ENCODE measurements at places on chromosomes 7 and 10.

GRCh38 chr10:131792011-131792651, 108.7 kb upstream of the PPP2R2D start:
- no peak for DNase-seq

- no peak for DNase-seq
These were observed 36.7 kb downstream of the WAC start for GRCh38 chr10:28569506-28570159.

- no peak for DNase-seq
These were observed 59.6 kb downstream of the SH3PXD2A start for GRCh38 chr10:103795634-103796270.

DNA sequence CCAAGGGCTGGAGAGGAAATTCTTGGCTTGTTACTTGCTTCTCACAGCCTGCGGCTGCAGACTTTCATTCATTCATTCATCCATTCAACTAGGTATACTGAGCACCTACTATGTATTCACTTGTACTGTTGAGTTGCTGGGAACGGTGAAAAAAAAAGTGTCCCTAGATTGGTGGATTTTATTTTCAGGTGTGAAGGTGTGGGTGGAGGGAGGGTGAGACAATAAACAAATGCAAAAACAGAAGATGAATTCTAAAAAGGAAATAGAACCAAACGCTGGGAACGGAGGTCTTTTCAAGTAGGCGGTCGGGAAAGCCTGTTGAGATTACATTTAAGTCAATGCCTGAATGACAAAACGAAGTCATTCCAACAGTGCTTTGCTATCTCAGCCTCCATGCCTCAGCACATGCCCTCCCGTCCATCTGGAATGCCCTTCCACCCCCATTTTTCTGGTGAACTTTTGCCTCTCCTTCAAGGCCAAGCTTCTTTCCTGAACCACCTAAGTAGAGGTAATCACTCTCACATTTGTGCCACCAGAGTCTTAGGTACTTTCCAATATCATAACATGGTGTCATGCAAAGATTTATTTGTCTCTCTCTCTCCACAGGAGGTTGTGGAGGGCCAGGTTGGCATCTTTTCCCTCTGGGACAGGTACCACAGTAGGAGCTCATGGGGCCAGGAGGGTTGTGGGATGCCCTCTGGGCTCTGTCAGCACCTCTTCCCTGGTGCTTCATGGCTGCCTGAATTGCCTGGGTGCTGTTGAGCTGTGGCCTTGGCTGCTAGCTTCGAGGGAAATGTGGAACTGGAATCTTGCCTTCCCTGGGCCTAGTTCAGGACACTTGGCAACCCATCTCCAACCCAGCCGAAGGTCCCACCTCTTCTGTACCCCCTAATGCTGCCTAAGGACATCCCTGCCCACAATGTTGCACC, 5.5 kb downstream of the NKX2-3 start:
- DNase-seq = no peak

- DNase-seq = no peak
These were observed 32.9 kb downstream of the TMEM168 start for GRCh38 chr7:112757337-112757736.

GRCh38 chr7:27130540-27131389, at the start of gene HOXA4:
Gene HOXA4 (minus strand): TSS chr7:27130757. CDS start chr7:27130733, 24 bp downstream.
- DNase-seq = peak; percentile 47

GRCh38 chr10:71314028-71314693, 4.9 kb upstream of the SLC29A3 start:
- no peak for DNase-seq

DNA sequence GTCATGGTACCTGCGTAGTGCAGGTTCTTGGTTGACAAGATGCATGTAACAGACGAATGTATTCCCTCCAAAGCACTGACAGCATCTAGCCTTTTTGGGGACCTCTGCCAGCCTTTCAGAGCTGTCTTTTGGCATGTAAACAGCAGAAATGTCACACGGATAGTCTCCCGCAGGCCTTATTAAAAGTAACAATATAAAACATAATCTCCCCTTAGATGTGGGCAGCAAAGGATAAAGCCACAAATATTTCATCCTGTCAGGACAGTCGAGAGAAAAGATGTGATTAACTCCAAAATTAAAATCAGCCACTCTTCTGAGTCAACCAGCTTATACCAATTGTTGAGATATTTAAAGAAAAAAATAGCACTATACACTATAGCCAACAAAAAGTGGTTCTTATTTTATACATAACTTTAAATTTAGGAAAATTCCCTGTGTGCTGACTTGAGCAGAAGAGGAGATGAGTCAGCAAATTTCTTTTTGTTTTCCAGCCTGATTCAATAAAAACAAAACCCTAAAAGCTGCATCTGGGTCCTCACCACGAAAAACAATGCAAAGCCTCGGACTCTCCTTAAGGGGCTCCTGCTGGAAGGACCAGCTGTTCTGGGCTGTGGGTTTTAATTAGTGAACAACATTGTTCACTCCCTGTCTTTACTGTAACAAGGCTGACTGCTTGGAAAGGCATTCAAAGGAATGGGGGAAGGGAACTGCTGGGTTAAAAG, 240.2 kb downstream of the ADAM12 start:
- no peak for DNase-seq

- no peak for DNase-seq
These were observed 169.9 kb downstream of the KCND2 start for GRCh38 chr7:120442838-120443237.

DNA sequence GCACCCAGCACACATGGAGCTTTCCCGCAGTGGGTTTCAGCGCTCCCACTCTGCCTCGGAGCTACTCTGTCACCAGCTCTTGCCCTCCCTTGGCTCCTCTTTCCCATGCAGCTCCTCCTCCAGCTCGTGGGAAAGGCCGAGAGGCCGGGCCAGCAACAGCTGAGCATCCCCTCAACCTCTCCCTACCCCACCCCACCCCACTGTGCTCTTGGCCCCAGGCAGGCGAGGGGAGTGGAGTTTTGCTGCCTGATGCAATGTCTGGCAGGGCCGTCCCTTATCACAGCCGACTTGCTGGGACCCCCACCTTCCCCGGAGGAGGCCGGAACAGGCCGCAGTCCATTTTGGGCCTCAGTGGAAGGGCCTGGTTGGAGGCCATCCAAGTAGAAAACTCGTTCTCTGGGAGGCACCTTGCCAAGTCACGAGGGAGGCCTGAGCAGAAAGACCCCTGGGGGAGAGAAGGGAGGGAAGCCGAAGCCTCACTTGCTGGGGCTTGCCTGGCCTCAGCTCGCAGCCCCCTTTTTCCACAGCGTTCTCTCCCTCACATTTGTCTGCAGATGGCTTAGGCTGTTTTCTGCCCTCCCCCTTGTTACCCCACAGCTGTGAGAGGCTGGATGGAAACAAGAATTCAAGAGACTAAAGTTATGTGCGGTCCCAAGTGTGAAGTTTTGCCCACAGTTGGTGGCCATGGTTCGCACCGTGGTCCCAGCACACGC, 35.3 kb downstream of the CHST3 start:
- DNase-seq = no peak

GRCh38 chr10:6487920-6488319, 92.2 kb downstream of the PRKCQ start:
- no peak for DNase-seq

DNA sequence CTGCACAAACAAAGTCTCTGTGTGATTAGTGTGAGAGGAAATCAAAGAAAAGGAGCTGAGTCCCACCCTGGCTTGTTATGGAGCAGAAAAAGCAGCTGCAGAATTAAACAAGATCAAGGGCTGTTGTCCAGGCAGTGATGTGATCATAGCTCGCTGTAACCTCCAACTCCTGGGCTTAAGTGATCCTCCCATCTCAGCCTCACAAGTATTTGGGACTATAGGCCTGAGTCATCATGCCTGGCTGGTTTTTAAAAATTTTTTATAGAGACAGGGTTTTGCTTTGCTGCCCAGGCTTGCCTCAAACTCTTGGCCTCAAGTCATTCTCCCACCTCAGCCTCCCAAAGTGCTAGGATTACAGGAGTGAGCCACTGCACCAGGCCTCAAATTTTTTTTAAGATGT, 88.9 kb downstream of the IPMK start:
- DNase-seq = no peak

- no peak for DNase-seq
These were observed 15.5 kb downstream of the TLX1 start for GRCh38 chr10:101146392-101147251.

- DNase-seq = no peak
These were observed 602.9 kb upstream of the GHITM start for GRCh38 chr10:83536426-83536825.

DNA sequence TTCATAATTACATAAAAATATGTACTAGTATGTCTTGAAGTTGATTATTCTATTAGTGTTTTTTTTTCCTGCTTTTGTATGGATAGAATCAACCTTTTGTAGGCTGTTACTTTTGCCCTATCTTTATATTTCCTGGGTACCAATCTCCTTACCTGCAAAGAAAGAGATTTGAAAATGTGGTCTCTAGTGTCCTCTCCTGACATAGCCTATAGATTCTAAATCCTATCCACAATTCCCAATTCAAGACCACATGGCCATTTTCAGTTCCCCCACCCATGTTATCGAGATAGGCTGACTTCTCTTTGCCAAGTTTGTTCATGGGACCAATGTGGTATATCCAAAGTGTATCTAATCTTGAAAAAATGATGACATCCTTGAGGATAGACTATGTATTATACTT, 269.4 kb upstream of the SEMA3D start:
- no peak for DNase-seq

DNA sequence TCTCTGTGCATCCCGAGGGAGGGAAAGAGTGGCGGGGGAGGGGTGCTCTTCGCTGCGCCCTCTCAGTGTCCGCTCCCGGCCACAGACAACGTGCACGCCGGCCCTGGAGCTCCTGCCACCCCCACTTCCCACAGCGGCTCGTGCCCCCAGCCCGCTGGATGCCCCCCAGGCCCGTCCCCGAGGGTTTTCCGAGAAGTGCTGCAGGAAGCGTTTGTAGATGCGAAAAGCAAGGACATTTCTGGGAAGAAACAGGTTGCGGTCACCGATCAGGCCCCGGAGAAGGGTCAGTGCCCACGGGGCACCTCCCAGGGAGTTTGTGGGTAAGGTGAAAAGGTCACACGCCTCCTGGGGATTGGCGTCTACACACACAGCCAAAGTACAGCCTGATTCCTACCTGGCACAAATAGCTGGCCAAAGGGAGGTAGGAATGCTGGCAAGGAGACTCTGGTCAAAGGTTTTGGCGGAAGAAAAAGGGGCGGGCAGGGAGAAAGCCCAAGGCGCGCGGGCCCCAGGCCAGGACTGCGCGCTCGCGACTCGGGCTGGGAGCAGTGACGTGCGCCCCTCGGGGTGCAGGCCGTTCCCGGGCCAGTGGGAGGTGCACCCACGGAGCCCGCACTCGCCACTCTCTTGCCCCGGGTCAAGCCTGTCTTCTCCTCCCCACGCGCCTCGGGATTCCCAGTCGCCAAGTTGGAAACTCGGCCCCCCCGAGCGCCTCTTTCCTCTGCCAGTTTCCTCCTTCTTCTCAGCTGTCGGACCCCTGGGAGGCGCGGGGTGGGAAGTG, 1.5 kb upstream of the NRP1 start:
- peak; percentile 29 for DNase-seq

DNA sequence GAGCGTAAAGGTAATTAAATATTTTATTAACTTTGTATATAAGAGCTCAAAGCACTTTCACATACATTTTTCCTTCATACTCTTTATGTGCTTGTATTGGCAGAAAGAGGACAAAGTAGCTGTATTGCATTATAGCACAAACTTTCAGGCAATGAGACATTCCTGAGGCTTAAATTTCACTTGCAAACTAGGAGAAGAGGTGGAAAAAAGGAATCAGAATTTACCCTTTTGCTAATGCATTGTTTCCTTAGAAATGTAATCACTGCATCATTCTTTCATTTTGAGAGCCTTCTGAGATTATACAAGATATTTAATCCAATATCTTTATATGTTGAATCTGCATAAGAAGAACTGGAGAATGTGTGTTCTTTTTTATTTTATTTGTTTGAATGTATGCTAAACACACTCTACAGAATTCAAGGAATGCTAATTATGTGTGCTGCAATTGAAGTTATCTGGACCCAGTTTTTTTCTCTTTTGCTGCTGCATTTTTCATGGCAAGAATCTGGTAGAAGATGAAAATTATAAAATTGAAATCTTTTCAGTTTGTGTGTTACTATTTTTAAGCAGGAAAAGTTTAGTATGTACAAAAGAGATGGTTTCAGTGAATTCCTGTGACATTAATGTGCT, 185.1 kb downstream of the NXPH1 start:
- no peak for DNase-seq

DNA sequence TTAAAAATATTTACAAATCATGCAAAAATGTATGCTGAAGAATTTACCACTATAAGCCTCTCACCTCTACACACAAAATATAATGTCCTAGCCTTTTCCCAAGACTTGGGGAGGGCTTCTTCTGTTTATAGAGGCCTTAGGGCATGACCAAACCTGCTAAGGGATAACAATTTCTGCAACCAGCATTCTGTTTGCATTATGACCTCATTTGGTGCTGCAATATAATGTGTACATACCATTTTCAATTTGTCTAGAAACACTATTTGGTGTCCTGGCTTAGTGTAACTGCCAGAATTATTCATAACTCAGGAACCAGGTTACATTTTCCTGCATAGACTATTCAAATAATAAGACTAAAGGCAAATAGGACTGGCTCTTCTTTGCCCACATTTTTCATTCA, 446.6 kb upstream of the SORCS1 start:
- no peak for DNase-seq

DNA sequence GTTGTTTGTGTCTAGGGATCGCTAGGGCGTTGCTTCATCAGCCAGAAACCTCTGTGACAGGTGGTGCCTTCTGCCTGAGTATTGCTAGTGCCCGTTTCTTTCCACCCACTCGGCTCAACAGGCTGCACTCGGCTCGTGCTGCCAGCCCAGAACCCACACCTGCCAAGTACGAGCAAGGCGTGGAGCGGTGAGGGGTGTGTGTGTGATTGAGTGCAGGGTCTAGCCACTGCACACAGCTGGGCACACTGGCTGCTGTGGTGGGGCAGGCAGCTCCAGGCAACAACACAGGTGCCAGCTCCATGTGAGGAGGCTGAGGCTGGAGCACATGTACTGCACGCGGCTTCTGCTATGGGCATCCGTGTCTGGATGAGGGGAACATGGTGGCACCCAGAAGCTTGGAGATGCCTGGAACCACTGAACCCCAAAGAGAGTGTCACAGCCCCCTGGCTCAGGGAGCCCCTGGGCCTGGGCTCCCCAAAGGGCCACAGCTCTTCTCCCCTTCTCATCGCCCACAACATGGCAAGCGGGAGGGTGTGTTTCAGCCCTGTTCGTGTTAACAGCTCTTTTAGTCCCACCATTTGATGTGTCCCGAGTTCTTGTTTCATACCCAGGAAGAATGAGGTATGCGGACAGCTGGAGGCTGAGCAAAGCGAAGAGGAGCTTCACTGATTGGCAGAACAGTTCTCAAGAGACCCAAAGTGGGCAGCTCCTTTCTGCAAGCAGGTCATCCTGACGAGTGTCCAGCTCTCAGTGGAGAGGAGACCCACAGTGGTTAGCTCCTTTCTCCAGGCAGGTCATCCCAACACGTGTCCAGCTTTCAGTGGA, 78.1 kb downstream of the HDAC9 start:
- no peak for DNase-seq

- DNase-seq = no peak
These were observed 31.5 kb downstream of the C10orf53 start for GRCh38 chr10:49710966-49711365.

- no peak for DNase-seq
These were observed 633.9 kb upstream of the POT1 start for GRCh38 chr7:125563557-125563956.
